ENCODE measurements at places on chromosomes 5 and 9. TPM values are rescaled to one million over a fixed set of nuclear protein-coding genes. Genes with fewer than 3 reads are reported as not detected.

The ADAMTS13 gene
- total RNA-seq: 0.60 TPM

The VDAC1 gene
- total RNA-seq: 395 TPM

The PCDHB14 gene
- total RNA-seq: 0.08 TPM

The MARVELD2 gene
- total RNA-seq: 2.4 TPM

The NIPAL4 gene
- total RNA-seq: 10.9 TPM

The ROPN1L gene
- 2.1 TPM for total RNA-seq

The PCDHGA9 gene
- 0.07 TPM for total RNA-seq

Measured in A549 treated with Hydrocortisone at 1 μM for 4 hours (cell line).